Epithelial cell of alveolus of lung (primary cell): ENCODE measurements at places on chromosomes 7 and 10. TPM values are rescaled to one million over a fixed set of nuclear protein-coding genes. Genes with fewer than 3 reads are reported as not detected.

ELN gene
- total RNA-seq = 2.3 and 16.4 TPM in 2 replicates

GRM8 gene
- not detected in 2 replicates for total RNA-seq

ING3 gene
- 5.3 and 17.6 TPM in 2 replicates for total RNA-seq

SKIDA1 gene
- total RNA-seq = 1.7 and 3.0 TPM in 2 replicates

WDR86 gene
- 1.7 and 16.6 TPM in 2 replicates for total RNA-seq

ZNF365 gene
- total RNA-seq = 0.32 and 3.4 TPM in 2 replicates

SPDYE9 gene
- total RNA-seq = not detected in 2 replicates

CUZD1 gene
- 0.08 and 0.13 TPM in 2 replicates for total RNA-seq

MOGAT3 gene
- total RNA-seq = not detected in 2 replicates

ATOH7 gene
- total RNA-seq = 0.13 and 0.48 TPM in 2 replicates

ANKRD1 gene
- 7.7 and 13.3 TPM in 2 replicates for total RNA-seq

PDE6C gene
- total RNA-seq = not detected in 2 replicates

HPS1 gene
- total RNA-seq = 42.1 and 57.7 TPM in 2 replicates

HMX3 gene
- total RNA-seq = not detected in 2 replicates

KIAA1217 gene
- 3.7 and 5.6 TPM in 2 replicates for total RNA-seq

PNLIPRP1 gene
- not detected in 2 replicates for total RNA-seq

TBXAS1 gene
- 5.3 and 6.1 TPM in 2 replicates for total RNA-seq

PRKG1 gene
- total RNA-seq = 6.2 and 34.1 TPM in 2 replicates

SLF2 gene
- 22.5 and 23.1 TPM in 2 replicates for total RNA-seq

BRAT1 gene
- 31.6 and 33.6 TPM in 2 replicates for total RNA-seq

LBX1 gene
- total RNA-seq = not detected in 2 replicates

CD36 gene
- 1.0 and 10.8 TPM in 2 replicates for total RNA-seq

CDC14C gene
- total RNA-seq = not detected in 2 replicates

MNX1 gene
- total RNA-seq = not detected in 2 replicates

ATRNL1 gene
- 0.56 and 1.7 TPM in 2 replicates for total RNA-seq

NME8 gene
- total RNA-seq = not detected in 2 replicates

RBM20 gene
- total RNA-seq = 0.24 and 1.2 TPM in 2 replicates

LYZL1 gene
- total RNA-seq = not detected in 2 replicates

HYAL4 gene
- total RNA-seq = not detected in 2 replicates

SPDYE11 gene
- total RNA-seq = not detected in 2 replicates

MRC1 gene
- 0.13 TPM in 1 of 2 replicates, not detected in the other for total RNA-seq

TMUB1 gene
- total RNA-seq = 55.1 and 58.2 TPM in 2 replicates

DKK1 gene
- 5.9 and 35.4 TPM in 2 replicates for total RNA-seq

LRIT1 gene
- total RNA-seq = not detected in 2 replicates

CREB5 gene
- 8.5 and 9.2 TPM in 2 replicates for total RNA-seq

AASS gene
- total RNA-seq = 13.4 and 18.9 TPM in 2 replicates

TRUB1 gene
- 16.2 and 20.9 TPM in 2 replicates for total RNA-seq

GNGT1 gene
- total RNA-seq = not detected in 2 replicates

DPY19L1 gene
- 25.3 and 26.8 TPM in 2 replicates for total RNA-seq

FAM180A gene
- total RNA-seq = 3.6 TPM in 1 of 2 replicates, not detected in the other
